ENCODE measurements at places on chromosomes 12 and 14.

- no peak for DNase-seq
These were observed 30.3 kb upstream of the SMOC1 start for GRCh38 chr14:69848903-69849391.

DNA sequence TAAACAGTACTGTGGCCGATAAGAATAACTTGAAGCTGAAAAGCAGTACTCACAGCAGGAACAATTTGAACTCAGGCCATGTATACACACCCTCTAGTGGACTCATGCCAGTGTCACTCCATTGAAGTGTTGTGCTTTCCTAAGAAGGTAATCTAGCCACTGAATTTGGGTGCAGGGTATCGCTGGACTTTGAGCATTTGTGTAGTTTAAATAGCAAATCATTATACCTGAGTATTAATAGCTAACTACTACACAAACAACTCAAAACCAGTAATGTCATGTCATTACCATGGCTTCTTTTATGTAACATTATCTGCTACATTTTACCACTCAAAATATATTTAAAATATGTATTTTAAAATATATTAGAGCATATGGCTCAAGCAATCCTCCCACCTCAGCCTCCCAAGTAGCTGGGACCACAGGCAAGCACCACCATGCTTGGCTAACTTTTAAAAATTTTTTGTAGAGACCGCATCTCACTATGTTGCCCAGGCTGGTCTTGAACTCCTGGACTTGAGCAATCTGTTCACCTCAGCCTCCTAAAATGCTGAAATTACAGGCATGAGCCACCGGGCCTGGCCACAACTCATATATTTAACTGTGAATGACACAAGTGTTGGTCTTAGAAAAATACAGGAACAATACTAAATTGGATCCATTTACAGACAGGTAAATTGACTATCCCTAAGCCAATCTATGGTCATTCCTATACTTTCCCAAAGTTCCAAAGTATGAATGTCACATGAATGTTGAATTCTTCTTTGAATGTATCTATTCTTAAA, 25.6 kb upstream of the ARID4A start:
- no peak for DNase-seq

GRCh38 chr14:44446965-44447364, 60.1 kb downstream of the FSCB start:
- DNase-seq: no peak

GRCh38 chr12:28963554-28963953, 185.5 kb upstream of the FAR2 start:
- DNase-seq: no peak

- no peak for DNase-seq
These were observed 32.7 kb downstream of the MYF5 start for GRCh38 chr12:80749456-80749855.

- no peak for DNase-seq
These were observed 13.2 kb downstream of the PLD4 start for GRCh38 chr14:104937694-104938365.

DNA sequence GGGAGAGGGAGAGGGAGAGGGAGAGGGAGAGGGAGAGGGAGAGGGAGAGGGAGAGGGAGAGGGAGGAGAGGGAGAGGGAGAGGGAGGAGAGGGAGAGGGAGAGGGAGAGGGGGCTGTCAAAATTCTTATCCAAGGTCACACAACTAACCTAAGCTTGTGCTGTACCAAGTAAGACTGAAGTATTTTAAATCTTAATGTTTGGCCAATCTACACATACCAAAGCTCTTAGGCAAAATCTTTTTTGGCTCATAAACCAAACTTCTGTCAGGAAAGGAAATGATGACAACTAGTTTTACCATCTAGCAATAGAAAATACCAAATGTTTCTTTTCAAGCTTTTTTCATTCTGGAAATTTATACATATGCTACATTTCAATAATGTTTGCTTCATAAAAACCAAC, 33.8 kb downstream of the CCDC38 start:
- DNase-seq: no peak

DNA sequence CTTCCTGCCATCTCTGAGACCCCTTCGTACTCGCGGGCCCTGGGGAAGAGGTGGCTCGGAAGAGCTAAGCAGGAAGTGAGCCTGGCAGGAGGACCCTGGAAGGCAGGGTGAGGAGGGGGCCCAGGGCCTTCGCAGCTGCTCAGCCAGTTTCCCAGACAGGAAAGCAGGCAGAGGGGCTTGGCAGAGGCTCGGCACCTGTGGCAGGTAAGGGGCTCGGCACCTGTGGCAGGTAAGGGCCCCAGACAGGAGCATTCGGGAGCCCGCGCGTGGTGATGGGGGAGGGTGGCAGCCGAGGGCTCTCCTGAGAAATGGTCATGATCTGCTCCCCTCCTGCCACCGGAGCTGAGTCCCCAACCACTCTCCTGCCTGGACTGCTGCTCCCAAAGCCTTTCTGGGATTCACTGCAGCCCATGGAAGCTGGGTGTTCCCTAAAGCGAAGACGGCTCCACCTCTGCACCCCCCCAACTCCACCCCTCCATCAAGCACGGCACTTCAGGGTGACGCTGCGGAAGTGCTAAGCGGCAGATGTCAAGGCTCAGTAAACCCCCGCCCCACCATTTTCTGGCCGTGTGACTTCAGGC, 63.2 kb downstream of the PRIMA1 start:
- no peak for DNase-seq

- no peak for DNase-seq
These were observed 11.4 kb upstream of the NCOR2 start for GRCh38 chr12:124578854-124579253.

- no peak for DNase-seq
These were observed 11.7 kb downstream of the NAV3 start for GRCh38 chr12:77842430-77842829.

DNA sequence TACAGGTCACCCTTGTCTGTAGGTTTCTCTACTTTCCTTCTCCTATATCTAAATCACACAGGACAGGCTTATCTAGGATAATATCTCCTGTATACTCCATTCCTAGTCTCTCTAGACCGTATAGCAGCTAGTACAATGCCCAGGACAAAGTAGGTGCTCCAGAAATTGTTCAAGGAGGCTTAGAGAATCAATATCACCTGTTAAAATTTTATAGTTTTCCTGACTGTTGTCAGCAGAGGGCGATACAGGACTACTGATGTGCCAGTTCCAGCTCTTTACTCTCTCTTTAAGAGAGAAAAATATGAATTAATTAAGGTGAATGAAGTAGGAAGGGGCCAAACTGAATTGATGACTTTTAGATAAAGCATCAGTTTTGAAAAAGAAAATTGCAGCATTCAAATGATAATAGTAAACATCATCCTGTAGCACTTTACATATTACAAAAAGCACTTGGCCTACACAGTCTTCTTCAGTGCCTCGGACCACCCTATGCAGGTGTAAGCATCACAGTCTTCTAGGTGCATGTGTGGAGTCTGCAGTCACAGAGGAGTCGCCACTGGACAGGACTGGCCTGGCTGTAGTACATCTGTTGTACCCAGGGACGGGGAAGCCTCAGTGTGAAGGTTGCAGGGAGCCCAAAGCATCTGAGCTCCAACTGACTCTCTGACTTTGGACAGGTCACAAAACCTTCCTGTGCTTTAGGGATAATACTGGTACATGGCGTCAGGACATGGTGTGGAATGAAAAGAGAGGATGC, 61.9 kb upstream of the MAX start:
- no peak for DNase-seq

DNA sequence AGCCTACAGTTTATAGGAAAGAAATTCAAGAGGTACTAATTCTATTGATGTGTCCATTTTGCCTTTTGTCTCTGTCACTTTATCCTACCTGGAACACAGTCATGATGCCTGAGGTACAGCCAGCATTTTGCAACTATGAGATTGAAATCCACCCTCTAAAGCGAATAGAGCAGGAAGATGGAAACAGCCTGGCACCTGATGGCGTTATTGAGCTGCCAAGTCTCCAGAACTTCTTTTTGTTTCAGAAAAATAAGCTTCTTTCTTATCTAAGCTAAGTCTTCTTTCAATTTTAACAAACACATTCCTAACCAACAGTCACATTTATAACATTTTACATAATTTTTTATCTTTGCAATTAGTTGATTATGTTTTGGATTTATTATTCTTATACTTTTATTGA, 182.1 kb downstream of the PAWR start:
- DNase-seq: no peak

- no peak for DNase-seq
These were observed 122.5 kb downstream of the SLC15A5 start for GRCh38 chr12:16154990-16155389.

DNA sequence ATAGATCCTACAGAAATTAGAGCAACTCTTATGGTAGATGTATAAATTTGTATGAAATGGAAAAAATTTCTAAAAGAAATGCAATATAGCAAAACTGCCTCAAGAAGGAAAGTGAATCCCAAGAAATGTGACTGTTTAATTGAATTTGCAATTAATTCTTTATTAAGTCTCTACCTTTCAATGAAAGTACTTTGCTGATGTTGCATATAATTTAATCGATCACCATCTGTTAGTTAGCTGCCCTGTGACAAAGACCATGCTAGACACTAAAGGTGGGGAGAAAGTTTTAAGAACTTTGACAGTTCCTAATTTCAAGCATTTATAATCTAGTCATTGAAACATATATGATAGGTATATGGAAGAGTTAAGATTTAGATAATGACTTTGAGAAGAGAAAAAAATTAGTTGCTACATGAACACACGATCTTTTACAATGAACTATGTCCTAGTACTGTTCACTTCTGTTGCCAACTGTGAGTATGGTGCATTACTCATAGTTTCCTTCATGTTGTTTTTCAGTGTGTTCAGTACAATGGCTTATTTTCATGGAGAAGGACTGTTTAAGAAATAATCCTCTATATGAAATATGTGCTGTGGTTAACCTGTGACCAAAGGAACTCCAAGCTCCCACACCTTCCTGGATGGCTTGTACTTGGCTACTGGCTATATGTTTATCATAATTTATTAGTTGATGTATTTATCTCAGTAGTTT, 128.4 kb downstream of the METTL25 start:
- no peak for DNase-seq

GRCh38 chr12:100339071-100339470, 17.8 kb upstream of the SLC17A8 start:
- no peak for DNase-seq

- DNase-seq: no peak
These were observed 139.5 kb upstream of the AEBP2 start for GRCh38 chr12:19299765-19300164.

DNA sequence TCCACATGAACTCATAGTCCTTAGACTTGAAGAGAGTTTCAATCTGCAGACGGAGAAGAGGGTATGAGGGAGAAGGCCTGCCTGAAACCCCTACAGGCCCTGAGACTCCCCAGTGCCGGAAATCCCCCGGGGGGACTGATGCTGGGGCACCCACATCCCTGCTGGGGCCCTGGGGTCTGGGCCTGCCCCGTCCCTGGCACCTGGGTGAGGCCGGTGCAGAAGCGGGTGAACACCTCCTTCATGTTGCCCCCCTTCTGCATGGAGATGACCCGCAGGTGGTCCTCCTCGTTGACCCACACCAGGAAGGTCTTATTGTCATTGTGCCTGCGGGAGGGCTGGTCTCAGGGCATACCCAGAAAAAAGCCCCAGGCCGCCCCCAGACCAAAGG, 2.4 kb downstream of the CKB start:
- no peak for DNase-seq

GRCh38 chr12:64110864-64111263, 111.2 kb downstream of the KICS2 start:
- no peak for DNase-seq

Measured in amygdala (tissue), 56 donors.